ENCODE measurements at places on chromosomes 12 and 14. TPM values are rescaled to one million over a fixed set of nuclear protein-coding genes. Genes with fewer than 3 reads are reported as not detected.

The GLTP gene
- 21.2 TPM for total RNA-seq

The POTEG gene
- not detected for total RNA-seq

The RPL10L gene
- not detected for total RNA-seq

The OR2AP1 gene
- total RNA-seq, result not detected

The SLC6A15 gene
- not detected for total RNA-seq

DNA sequence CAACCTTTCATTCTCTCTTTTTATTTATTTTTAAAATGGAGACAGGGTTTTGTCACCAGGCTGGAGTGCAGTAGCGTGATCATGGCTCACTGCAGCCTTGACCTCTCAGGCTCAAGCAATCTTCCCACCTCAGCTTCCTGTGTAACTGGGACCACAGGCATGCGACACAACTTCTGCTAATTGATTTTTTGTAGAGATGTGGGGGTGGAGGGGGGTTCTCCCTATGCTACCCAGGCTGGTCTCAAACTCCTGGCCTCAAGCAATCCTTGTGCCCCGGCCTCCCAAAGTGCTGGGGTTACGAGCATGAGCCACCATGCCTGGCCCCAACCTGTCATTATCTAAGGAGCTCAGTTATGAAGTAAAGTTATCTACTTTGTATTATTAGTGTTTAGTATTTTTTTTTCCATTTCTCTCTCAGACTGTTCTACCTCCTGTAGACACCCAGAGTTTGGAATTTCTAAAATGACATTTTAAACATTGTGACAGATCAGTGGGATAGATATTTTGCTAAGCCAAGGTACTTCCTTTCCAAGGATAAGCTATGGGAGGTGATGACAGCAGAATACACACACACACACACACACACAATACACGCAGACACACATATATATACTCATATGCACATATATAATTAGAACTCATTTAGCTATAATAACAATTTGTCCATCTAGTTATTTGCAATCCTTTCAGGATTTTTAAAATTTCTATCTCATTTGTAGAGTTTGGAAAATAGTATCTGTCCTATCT, 2.1 kb upstream of the USP44 start:
- no peaks in the 10 kb centered on the region for H3K36me3 ChIP-seq
- no peaks in the 10 kb centered on the region for H3K27me3 ChIP-seq
- peak overlapping the region; percentile 92 for H3K27ac ChIP-seq
- peak overlapping the region; percentile 74 for H3K4me3 ChIP-seq
- H3K4me1 ChIP-seq, result peaks cover 57% of the 10 kb centered on the region
- DNase-seq, result no peak

DNA sequence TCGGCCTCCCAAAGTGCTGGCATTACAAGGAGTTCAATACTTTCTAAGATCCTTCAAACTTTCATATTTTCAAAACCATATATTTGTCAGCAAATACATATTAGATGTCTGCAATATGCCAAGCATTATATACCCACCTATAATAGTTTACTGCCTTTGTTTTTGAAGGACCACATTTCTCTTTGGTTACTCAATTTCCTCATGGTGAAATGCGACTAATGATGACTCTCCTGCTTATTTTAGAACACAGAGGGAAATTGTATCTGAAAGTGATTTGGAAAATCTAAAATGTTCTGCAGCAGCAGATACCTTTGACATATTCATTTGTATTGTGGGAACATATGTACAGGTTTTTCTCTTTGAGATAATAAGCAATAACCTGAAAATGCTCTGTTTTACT, 2.7 kb upstream of the CNTN1 start:
- no peaks in the 10 kb centered on the region for H3K4me1 ChIP-seq
- peaks cover 2% of the 10 kb centered on the region for H3K36me3 ChIP-seq
- H3K4me3 ChIP-seq, result no peak overlapping the region
- H3K27ac ChIP-seq, result no peak overlapping the region
- H3K27me3 ChIP-seq, result peaks cover 34% of the 10 kb centered on the region
- no peak for DNase-seq

- H3K4me3 ChIP-seq, result no peak overlapping the region
- H3K36me3 ChIP-seq, result peaks cover 6% of the 10 kb centered on the region
- no peak for DNase-seq
- H3K4me1 ChIP-seq, result no peaks in the 10 kb centered on the region
- no peak overlapping the region for H3K27ac ChIP-seq
These were observed 12.5 kb downstream of the AMDHD1 start for GRCh38 chr12:95955549-95956159.

- H3K27ac ChIP-seq, result no peak overlapping the region
- H3K36me3 ChIP-seq, result no peaks in the 10 kb centered on the region
- no peak overlapping the region for H3K4me3 ChIP-seq
- H3K4me1 ChIP-seq, result no peaks in the 10 kb centered on the region
- no peak for DNase-seq
- H3K27me3 ChIP-seq, result no peaks in the 10 kb centered on the region
These were observed 27.7 kb downstream of the RASSF8 start for GRCh38 chr12:25986180-25986579.

DNA sequence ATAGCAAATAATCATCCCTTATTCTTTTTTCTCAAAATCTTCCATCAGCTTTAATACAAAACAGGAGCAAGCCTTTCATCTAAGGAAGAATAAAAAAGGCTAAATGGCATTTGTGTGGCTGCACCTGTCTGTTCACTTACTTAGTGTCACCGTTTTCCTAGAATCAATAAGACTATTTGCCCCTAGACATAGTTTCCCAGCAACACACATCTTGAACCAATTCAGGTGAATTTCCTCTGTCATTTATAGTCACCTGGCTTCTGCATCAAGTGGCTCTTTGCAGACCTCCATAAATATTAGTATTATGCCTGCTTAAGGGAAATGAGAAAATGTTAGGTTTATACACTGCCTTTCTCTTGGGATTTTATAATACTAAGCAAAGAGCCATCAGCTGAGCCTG, 17.4 kb upstream of the GCH1 start:
- H3K36me3 ChIP-seq, result no peaks in the 10 kb centered on the region
- peaks cover 3% of the 10 kb centered on the region for H3K27me3 ChIP-seq
- DNase-seq, result no peak
- no peak overlapping the region for H3K4me3 ChIP-seq
- H3K27ac ChIP-seq, result no peak overlapping the region

DNA sequence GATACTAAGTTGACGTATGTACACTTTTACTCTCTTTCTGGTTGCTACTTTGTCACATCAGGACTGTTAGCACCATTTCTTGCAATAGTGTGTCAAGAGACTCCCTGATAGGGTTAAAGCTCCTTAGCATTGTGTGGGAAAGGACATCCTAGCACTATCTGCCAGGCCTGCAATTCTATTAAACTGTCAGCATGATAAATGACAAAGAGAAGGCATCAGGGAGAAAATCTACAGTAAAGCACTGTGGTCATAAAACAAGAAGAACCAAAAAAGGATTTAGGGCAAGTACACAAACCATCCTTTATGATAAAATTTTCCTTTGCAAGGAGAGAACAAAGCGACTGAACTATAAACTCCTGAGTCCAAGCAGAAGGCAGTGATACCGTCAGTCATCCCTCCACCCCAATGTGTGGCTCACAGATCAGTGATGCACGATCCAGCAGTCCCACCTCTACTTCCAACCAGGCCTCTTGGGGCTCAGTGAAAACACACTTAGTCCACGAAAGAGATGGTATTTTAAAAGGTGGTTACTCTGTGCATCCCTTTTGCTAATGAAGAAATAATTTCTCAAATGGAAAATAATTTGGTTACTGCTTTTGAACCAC, 31.4 kb upstream of the SLC35F4 start:
- H3K27ac ChIP-seq, result no peak overlapping the region
- H3K4me1 ChIP-seq, result no peaks in the 10 kb centered on the region
- no peak overlapping the region for H3K4me3 ChIP-seq
- DNase-seq, result no peak

DNA sequence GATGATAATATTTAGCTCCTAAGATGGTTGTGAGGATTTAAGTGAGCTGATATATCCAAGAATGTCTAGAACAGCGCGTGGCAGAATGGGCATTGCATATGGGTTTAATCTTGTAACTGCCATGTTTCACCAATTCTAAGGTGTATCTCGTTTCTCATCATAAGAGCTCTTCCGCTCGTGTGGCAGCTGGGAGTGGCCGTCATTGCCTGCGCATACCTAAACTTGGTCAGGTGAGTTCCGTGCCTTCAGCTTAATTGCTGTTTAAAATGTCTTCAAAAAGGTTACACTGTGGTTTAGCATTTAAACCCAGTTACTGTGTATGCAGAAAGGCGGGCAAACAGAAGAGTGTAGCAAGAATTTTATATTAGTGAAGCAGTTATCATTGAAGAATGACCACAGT, 4.5 kb upstream of the AQP2 start:
- peaks cover 5% of the 10 kb centered on the region for H3K4me1 ChIP-seq
- DNase-seq, result no peak
- H3K27me3 ChIP-seq, result peaks cover 27% of the 10 kb centered on the region
- no peaks in the 10 kb centered on the region for H3K36me3 ChIP-seq
- H3K4me3 ChIP-seq, result no peak overlapping the region

GRCh38 chr14:65025818-65026217, 39.1 kb downstream of the FNTB start:
- no peak overlapping the region for H3K4me3 ChIP-seq
- no peaks in the 10 kb centered on the region for H3K27me3 ChIP-seq
- H3K36me3 ChIP-seq, result no peaks in the 10 kb centered on the region
- H3K4me1 ChIP-seq, result no peaks in the 10 kb centered on the region
- no peak overlapping the region for H3K27ac ChIP-seq

GRCh38 chr14:103721334-103722120, 5.9 kb downstream of the ZFYVE21 start:
- H3K36me3 ChIP-seq, result no peaks in the 10 kb centered on the region
- peaks cover 34% of the 10 kb centered on the region for H3K4me1 ChIP-seq
- DNase-seq, result no peak
- no peak overlapping the region for H3K4me3 ChIP-seq

DNA sequence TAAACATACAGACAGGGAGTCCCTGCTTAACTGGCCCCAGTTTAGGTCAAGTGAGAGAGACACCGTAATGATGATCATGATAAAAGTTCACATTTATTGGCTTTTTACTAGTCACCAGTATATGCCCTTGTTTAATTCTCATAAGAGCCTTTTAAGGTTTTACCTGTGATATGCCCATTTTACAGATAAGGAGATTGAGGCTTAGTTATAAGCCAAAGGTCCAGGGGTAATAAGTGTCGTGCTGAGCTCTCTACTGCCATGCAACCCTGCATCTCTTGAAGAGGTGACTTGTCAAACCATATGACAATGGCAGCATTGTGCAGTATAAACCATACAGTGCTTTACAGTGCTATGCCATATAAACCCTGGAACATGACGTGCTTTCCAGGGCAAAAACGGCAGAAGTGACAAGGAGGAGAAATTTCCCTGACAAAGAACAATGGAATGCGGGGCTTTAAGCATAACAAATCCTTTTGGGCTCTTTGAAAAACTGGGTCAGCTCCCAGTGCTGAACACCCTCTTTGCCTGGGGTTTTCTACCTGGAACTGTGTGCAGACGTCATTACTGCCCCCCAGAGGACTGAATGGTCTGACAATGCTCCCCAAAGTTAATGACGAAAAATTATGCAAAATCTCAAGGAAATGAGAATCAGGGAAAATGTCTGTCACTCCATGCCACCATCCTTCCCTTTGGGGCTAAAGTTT, 59.7 kb upstream of the C14orf132 start:
- H3K4me3 ChIP-seq, result no peak overlapping the region
- H3K27ac ChIP-seq, result no peak overlapping the region
- no peak for DNase-seq
- no peaks in the 10 kb centered on the region for H3K36me3 ChIP-seq
- H3K4me1 ChIP-seq, result no peaks in the 10 kb centered on the region

GRCh38 chr12:14846876-14847580, 3.7 kb upstream of the ART4 start:
- no peak overlapping the region for H3K4me3 ChIP-seq
- no peak overlapping the region for H3K27ac ChIP-seq
- no peaks in the 10 kb centered on the region for H3K27me3 ChIP-seq
- no peak for DNase-seq
- H3K36me3 ChIP-seq, result no peaks in the 10 kb centered on the region
- peaks cover 9% of the 10 kb centered on the region for H3K4me1 ChIP-seq
